ENCODE measurements at places on chromosomes 4 and X.

GRCh38 chrX:44228621-44229020 is 114.9 kb downstream of the EFHC2 start:
- no peak for DNase-seq

GRCh38 chrX:154372612-154373022 is 1.8 kb downstream of the FLNA start:
- DNase-seq: no peak

DNA sequence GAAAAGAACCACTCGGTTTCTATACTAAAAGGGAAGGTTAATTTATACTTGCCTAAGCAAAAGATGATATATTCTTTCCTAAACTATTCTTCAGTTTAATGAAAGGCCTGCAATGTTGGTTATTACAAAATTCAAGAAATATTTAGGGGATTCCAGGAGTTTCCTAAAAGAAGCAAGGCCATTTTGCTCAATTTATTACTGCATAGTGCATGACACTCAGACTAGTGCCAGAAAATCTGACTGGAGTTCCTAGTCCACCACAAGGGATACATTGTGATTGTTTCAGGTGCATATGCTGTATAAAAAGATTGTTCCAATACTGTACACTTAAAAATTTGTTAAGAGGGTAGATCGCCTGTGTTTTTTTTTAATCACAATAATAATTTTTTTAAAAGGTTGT is 78.7 kb downstream of the CAPN6 start:
- DNase-seq: no peak

GRCh38 chr4:6281436-6282313 is 12.0 kb downstream of the WFS1 start:
- DNase-seq: no peak

DNA sequence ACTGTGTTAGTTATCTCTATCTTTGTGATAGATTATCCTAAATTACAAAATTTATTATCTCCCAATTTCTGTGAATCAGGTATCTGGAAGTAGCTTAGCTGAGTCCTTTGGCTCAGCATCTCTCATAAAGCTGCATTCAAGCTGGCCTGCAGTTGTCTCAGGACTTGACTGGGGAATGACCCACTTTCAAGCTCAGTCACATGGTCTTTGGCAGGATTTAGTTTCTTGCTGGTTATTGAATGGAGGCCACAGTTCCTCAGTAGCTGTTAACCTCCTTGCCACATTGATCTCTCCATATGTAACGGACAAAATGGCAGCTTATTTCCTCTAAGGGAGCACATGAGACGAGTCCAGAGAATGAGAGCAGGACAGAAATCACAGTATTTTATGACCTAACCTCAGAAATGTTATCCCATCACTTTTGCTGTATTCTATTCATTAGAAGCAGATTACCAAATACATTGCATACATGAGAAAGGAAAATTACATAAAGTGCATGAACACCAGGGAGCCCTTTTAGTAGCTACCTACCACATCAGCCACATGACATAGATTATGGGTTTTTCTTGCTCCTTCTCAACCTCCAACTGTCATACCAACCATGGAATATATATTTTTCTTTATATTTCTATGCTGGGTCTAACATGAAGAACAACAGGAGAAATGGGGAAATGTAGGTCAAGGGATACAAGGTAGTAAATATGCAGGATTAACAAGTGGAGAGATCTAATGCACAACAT is 730.1 kb downstream of the CCSER1 start:
- DNase-seq: no peak

GRCh38 chr4:141849778-141850177 is 213.4 kb downstream of the IL15 start:
- no peak for DNase-seq

GRCh38 chrX:140948827-140949226 is 53.6 kb upstream of the SPANXB1 start:
- no peak for DNase-seq

DNA sequence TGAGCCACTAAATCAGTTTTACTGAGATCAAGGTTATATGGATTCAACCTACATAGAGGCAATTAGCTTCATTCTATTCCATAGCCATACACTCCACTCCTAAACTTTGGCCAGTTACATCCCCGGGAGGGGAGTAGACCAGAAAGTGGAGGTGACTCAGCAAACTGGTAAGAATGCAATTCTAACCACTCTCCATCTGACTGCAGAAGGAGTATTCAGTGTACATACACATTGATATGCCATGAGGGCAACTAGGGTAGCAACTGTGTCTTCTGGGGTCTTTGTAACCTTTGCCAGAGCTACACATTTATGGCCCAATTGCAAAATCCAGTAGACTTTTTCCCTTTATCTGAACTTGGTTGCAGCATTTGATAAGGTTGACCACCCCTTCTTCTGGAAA is 7.6 kb downstream of the SLC25A43 start:
- no peak for DNase-seq

- DNase-seq: no peak
These were observed 9.6 kb downstream of the MSX1 start for GRCh38 chr4:4868758-4869723.

- DNase-seq: no peak
These were observed 554.5 kb downstream of the STIM2 start for GRCh38 chr4:27414887-27415731.

DNA sequence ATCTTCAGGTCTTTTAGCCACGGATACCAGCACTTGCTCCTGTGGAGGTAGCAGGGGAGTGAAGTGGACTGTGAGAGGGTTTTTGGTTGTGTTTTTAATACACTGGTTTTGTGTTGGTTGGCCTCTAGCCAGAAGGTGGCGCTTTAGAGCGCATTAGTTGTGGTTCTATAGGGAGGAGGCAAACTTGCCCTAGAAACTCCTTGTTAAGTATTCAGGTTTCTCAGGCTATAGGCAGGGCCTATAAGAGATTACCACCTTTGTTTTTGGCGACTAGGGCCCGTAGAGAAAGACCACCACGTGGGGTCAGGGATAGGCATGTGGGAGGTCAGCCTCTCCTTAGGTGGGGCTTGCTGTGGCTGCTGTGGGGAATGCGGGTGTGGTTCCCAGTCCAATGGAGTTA is 221.6 kb upstream of the SPANXN4 start:
- no peak for DNase-seq

DNA sequence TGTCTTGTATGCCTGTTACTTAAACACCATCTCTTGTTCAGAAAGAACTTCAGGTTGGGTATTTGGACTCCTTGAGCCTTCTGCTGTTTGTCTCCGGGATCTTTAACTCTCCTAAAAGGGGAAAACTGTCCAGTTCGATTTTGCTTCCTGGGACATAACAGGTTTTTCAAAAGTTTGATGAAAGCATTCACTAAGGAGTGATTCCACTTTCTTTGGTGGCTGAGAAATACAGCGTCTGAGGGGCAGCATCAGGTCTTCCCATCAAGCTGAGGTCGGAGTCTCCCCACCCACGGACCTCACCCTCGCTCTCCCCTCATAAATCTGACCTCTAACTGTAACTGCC is 1.4 kb downstream of the AFAP1 start:
- no peak for DNase-seq

GRCh38 chrX:34325460-34325859 is 193.3 kb upstream of the FAM47A start:
- no peak for DNase-seq

DNA sequence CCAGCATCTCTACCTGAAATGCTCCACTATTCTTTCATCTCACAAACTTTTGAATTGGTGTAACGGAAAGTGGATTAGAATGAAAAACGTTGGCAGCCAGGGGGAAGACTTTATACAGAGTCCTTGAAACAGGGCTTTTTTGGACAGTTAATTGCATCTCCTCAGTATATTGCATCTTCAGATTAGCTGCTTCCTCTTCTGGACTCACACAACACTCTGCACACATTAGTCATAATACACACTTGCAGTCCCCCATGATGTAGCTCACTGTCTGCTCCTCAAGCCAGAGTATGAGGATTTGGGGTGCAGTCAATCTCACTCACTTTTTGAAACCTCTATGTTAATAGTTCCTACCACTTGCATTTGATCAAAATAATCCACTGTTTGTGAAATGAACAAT is 101.0 kb downstream of the ADGRA3 start:
- no peak for DNase-seq

DNA sequence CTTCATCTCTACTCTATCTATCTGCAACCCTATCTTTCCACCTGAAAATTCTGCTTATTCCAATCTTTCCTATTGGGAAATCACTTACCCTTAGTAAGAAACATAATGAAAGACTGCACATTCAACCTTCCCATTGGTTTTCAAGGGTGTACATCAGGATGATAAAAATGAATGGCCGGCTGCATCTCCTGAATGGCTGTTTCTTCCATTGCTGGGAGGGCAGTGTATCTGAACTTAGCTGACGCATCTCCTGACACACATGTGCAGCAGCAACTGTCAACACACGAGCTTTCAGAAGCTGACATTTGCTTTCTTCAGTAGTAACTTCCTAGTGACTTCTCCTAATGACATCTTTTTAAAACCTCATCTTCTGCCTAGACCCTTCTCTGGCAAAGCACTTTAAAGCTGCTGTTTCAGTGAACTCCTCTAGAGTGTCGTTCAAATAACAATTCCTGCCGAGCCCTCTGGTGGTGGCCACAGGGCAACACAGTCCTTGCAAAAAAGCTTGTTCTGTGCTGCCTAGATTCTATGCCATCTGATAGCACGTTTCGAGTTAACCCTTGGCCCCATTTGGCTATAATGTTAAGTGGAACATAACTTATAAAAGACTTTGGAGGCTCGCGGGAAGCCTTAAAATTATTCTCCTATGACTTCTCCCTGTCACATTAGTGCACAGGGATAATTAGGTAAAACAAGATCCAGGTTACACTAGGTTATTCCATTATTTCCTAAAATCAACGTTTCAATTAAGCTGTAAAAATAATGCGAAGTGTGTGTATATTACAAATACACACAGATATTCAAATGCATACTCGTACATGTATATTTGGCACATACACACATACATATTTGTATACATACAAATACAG is 2340.7 kb downstream of the PCDH7 start:
- DNase-seq: no peak

GRCh38 chr4:3202836-3203820 is 45.8 kb upstream of the MSANTD1 start:
- no peak for DNase-seq

DNA sequence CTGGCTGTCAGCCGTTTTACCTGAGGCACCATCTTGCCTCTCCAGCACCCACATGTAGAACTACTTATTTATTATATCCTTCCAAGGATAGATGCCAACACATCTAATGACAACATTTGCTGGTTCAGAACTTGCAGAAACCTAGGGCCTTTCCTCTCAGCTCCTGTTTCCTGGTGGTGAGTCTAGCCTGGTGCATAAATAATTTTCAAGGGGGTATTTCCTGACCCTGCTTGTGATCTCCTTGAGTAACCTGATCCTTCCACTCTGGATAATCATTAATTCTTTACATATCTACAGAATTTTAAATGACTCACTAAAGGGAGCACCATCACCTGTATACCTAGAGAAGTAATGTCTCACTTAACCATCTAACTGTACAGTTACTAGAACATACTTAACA is 153.4 kb downstream of the PPARGC1A start:
- DNase-seq: no peak

DNA sequence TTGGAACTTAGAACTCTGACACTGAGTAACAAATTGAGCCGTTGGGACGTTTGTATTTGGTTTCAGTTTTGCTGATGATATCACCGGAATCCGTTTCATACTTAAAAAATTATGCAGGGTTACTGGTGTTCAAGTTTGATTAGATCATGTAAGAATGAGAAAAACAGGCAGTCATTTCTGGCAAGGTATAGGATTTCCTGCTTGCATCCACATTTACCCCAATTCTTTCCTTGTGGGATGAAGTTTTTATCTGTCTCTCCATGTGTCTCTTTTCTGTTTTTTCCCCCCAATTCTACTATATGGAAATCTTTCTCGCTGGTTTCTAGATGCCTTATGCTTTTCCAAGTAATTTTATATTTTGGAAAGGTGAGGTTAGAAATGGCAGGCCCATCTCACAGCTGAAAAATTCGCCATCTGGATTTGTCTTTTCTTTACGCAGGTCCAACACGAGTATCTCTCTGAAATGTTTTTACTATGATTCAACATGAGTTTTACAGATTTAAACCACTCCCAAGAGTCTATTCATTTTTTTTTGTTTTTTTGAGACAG is 197.9 kb downstream of the SHOX start:
- no peak for DNase-seq

DNA sequence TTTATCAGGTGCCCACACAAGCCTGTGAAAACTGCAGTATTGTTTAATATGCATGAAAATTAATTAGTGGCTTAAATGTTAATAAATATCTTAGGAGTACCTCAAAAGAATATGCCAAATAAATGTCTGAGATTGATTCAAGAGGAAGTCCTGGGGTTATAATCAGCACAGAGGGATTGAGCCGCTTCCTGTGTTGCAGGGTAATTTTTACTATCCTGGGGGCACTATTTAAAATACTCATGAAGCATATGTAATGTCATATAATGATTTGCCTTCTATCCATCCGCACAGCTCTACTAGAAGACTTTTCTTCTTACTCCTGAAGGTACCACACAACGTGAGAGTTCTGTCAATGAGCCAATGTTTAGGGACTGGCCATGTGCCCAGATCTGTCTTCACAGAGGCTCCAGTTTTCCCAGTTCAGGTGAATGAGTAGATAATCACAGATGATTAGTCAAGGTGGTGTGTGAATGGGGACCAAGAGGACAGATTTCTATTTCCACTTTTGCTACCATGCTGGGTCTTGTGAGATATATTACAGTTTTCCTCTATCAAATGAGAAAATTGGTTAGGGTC is 233.3 kb downstream of the USP46 start:
- DNase-seq: no peak

- DNase-seq: no peak
These were observed 28.4 kb downstream of the WFS1 start for GRCh38 chr4:6298035-6298434.

GRCh38 chr4:185779517-185779916 is 32.5 kb downstream of the SORBS2 start:
- DNase-seq: no peak

DNA sequence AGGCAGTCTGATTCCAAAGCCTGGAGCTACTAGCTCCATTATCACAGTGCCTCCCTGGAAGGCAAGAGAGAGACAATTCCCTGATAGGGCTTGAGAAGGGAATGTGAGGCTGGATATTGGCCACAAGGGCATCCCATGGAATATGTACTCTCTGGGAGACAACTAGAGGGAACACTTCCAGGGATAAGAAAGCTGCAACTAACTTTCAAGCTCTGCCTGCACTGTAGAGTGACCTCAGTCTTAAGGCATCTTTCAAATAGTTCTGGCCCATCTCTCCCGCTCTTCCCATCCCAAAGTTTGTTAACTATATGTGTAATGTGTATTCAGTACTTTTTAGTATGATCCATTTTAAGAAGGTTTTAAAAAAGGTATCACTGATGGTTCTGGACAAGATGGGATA is 13.1 kb upstream of the RNF212 start:
- no peak for DNase-seq

- DNase-seq: no peak
These were observed 14.1 kb downstream of the PSAPL1 start for GRCh38 chr4:7420661-7421040.

DNA sequence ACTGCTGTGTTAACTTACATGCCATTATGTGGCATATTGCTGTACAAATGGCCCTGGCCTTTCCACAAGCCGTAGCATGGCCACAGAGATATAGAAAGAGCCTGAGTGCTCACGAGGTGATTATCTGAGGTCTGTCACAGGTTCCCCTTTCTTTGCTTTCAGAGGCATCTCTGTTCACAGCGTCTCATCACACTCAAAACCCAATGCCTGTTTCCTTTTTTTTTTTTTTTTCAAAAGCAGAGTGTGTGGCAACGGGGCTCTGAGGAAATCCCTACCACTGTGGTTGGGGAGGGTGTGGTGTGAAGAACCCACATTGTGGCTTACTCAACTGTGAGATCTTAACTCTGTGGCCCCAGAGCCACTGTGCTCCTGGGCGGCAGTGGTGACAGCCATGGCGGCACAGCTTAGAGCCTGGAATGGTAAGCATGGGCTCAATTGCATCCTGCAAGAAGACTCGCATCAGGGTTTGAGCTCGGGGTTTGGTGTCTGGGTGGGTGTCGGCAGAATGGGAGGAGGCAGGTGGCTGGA is 30.8 kb downstream of the RTL5 start:
- peak; percentile 56 for DNase-seq
